ENCODE measurements at places on chromosomes 6 and 20. TPM values are rescaled to one million over a fixed set of nuclear protein-coding genes. Genes with fewer than 3 reads are reported as not detected.

DNA sequence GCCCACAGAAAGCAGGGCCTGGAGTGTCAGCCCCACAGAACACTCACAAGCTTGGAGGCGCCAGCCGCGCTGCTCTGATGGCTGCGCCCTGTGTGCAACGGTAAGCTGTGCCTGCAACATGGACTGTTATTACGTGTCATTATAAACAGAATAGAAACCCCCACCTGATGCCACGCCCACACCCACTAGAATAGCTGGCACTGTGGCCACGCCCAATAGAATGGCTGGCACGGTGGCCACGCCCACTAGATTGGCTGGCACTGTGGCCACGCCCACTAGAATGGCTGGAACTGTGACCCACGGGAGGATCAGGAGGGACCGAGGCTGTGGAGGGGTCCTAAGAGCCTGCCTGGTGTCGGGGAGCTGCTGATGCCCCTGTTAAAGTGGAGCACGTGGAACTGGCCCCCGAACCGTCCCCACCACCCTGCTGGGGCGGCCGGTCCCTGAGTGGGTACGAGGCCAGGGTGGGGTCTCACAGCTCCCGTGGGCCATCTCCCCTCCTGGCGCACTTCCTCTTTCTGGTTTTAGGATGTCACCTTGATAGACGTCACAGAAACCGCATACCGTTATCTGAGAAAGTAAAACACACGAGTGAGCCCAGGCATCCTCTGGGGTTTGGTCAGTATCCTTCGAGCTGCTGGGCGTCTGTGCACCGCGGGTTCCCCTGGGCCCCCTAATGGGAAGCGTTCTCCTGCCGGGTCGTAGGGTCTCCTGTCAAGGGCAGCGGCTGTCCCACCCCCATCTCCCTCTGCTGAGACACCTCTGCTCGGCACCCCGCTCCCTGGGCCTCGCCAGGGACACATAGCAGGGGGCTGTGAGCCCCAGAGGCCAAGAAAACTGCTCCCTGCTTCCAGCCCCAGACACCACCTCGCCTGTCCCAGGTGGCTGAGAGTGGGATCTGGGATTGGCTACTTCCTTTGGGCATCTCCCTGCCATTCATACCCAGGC is 25.4 kb downstream of the SLC17A9 start:
- no peak for DNase-seq

GRCh38 chr6:133591275-133591674 is 297.6 kb upstream of the TCF21 start:
- no peak for DNase-seq

Gene NKAIN2
- not detected for total RNA-seq

DNA sequence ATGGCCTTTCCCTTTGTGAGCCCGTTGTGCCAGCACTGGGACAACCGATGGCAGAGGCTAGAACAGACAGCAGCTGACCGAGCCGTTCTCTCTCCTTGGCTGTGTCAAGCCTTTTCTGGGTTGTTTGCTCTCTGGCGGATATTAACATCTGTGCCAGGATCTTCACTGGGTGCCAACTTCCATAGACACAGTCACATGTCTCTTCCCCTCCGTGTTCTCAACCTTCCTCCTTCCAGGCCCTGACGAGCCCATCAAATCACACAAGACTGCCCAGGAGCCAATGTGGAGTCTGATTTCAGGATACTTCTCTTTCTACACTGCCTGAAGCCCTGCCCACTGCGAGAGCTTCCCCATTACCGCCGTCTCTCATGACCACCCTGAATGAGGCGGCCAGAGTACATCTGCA is 111.0 kb upstream of the RALGAPA2 start:
- DNase-seq: no peak

DNA sequence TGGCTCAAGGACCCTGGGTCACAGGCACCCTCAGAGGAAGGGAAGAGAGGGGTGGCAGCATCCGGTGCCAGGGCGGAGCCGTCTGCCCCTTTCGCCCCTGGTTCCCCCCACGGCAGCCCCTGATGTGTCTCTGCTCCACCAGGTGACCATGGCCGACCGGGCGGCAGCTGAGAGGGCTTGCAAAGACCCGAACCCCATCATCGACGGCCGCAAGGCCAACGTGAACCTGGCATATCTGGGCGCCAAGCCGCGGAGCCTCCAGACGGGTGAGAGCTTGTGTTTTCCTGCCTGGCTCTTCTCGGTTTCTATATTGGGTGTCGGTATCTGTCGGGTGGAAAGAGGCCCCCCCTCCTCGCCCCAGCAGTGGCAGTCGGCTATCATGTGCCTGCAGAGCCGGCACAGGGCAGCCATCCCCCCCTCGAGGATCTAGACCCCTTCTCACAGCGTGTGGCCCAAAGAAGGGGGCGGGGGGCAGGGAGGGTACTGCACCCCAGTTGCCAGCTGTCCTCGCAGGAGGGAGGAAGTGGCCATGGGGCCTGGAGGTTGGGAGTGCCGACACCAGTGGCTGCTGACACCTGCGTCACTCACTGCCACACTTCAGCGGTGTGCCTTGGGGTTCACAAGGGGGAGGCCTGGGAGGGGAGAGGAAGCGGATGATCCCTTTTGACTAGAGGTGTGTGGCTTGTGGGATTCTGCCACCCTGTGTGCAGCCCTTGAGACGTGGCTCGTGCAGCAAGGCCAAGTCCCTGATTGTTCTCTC is 1.5 kb downstream of the RBM38 start:
- DNase-seq: no peak

- no peak for DNase-seq
These were observed 11.9 kb downstream of the VSTM2L start for GRCh38 chr20:37914672-37915433.

Gene HLA-DOA
- not detected for total RNA-seq

GRCh38 chr6:81834141-81834681 is 81.7 kb upstream of the TENT5A start:
- no peak for DNase-seq

- no peak for DNase-seq
These were observed 47.4 kb downstream of the TRDN start for GRCh38 chr6:123589317-123589716.

DNA sequence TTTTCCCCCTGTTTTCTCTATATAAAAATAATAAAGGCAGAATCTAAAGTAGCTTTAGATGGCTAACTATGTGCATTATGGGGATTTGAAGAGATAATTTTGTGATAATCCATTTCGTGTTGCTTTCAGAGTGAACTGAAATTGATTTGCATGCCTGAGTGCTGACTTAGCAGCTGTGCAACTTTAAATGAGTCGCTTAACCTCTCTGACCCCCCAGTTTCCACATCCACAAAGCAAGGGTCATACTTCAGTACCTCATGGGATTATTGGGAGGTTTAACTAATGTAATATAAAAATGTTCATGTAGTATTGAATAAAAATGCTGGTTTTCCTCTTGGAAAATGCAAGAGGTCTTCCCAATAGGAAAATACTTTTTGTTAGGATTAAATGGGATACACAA is 63.8 kb upstream of the FABP7 start:
- no peak for DNase-seq

- DNase-seq: no peak
These were observed 20.9 kb downstream of the UTRN start for GRCh38 chr6:144305985-144306384.

DNA sequence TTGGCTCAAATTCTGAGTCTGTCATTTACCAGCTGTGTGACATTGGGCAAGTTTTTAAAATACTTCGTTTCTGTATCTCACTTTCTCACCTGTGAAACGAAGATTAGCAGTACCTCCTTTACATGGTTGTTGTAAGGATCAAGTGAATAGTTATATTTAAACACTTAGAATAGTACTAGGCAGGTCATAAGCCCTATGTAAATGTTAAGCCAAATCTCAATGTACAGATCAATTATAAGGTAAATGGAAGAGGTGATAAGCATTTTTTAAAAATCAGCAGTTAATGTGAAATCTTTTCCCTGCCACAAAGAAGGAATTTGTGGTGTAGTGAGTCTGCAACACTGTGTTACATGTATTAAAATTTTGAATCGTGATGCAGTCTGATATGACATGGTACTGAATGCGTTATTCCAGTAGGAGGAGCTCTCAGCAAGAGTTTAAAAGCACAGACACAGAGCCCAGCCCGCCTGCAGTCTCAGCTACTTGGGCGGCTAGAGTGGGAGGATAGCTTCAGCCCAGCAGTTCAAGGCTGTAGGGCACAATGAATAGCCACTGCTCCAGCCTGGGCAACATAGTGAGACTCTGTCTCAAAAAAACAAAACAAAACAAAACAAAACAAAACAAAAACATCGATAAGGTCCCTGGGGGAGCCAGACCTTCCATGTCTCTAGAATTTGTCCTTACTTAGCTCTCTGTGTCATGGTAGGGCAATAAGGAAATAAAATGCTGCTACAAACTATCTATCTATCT is 46.0 kb downstream of the GTF2H5 start:
- peak; percentile 84 for DNase-seq

- no peak for DNase-seq
These were observed 14.6 kb downstream of the DEF6 start for GRCh38 chr6:35312076-35312800.

- peak; percentile 71 for DNase-seq
These were observed 45.5 kb downstream of the ANKS1A start for GRCh38 chr6:34934516-34934915.

DNA sequence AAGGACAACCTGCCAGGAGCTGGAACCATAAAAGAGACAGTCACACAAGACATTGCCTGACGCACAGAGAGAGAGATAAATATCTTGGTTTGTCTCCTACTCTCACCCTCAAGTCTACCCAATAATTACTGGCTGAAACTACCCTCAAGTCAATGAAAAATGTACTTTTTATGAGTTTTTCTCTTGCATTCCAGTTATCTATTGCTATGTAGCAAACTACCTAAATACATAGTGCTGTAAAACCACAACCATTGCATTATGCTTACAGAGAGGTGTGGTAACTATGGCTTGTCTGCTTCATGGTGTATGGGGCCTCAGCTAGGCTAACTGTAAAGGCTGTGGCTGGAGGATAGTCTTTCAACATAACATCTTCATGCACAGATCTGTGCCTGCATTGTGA is 247.8 kb downstream of the HAO1 start:
- DNase-seq: no peak

Gene TNFRSF6B
- 15.4 TPM for total RNA-seq

DNA sequence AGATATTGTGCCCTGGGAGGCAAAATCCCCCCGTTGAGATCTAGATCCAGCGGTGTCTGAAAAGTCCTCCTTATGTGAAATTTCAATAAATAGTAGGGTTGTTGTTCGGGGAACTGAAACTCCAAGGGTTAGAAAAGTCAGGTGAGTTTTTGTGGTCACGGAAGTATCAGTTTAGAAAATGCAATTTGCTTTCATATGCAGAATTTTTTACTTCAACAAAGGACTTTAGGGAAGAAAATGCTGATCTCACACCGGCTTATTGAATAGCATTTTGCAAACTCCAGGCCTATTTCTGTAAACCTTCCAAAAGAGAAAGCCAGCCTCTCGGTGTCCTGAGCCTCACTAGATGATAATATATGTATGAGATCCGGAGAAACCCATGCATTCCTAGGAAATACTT is 254.7 kb downstream of the TSHZ2 start:
- DNase-seq: no peak

GRCh38 chr6:31575952-31576685 is 754 bp downstream of the TNF start:
- no peak for DNase-seq

DNA sequence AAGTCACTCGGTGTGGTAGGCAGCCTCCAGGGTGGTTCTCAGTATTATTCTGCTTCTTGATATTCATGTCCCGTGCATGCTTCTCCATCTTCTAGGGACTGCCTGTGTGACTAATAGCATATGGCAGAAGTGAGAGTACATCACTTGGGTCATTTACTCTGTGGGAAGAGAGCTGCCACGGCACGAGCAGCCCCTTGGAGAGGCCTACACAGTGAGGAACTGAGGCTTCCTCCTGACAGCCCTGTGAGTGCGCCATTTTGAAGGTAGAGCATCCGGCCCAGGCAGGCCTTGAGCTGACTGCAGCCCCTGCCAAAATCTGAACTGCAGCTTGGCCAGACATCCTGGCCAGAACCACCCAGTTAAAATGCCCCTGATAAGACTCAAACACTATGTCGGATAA is 17.3 kb upstream of the MCUR1 start:
- DNase-seq: no peak

DNA sequence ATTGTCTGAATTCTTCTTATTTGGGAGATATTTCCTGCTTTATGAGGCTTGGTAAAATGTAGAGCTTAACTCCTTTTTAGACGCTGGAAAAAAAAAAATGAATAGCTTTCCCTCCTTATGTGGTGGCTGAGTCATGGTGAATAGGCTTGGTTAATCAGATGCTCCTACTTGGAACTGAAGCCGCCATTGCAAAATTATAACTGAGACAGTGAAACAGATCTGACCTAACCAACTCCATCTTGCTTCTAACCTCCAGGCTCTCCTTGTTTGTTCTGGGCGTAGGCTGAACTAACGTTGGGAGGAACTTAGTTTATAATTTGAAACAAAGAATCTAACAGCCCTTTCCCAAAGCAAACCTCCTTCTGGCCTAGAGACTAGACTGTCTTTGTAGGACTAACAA is 43.2 kb upstream of the PLCB4 start:
- no peak for DNase-seq

Gene ZNF831
- under 0.01 TPM for total RNA-seq

GRCh38 chr6:23174781-23175361 is 605.5 kb downstream of the HDGFL1 start:
- peak; percentile 37 for DNase-seq

- DNase-seq: no peak
These were observed 278.2 kb downstream of the CDC5L start for GRCh38 chr6:44665683-44666082.

GRCh38 chr6:111601886-111602285 is 3.8 kb downstream of the TRAF3IP2 start:
- DNase-seq: peak; percentile 69

DNA sequence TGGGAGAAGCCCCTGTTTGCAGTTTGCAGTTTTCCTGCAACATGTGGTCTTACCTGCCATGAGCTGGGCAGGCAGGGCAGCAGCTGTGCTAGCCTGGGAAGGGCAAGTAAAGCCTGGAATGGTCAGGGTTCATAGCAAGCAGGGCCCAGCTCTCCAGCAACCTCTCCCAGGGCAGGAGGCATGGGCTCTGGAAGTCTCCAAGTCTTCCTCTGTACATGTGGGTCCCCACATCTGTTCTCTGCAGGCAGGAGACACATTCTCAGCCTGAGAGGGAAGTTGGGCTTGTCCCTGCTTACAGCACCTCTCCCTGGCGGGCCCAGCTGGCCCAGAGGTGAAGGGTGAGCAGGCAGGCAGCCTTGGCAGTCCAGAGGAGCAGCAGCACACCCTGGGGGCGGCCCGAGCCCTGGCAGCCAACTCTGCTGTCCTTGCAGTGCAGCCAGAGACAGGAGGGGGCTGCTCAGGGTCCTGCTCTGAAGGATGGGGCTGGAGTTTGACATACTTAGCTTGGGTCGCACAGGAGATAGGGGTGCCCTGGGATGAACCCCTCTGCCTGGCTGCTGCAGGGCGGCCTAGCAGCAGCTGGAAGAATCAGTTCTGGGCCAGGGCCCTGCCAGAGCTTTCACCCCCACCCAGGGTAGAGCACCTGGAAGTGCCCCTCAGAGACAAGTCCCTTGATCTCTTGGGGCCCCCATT is 176.0 kb downstream of the MRPL14 start:
- DNase-seq: no peak

Gene TBXT
- not detected for total RNA-seq

DNA sequence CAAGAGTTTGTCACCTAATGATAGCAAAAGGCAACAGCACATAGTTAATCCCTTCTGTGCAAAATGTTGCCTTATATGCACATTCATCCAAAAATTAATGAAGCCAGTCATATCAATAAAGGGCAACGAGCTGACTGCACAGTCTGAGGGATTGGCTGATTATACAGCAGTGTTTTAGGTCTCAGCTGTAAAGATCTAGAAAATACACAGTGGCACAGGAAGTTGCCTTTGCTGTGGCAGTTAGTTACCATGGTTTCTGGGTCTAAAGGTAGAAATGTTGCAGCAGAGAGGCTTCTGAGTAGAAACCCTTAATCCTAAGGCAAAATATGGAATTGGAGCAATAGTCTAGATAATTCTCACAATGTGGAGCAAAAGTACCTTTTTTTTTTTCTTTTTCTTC is 89.7 kb downstream of the SMPDL3A start:
- DNase-seq: no peak
